Activated T-helper 2 cell treated with anti-CD3 and anti-CD28 coated beads, Interferon-gamma antibody, Interleukin-2, Interleukin-4, amounts not matched to agents 10 μg/mL and 5 μg/mL and 100 μg/mL, durations not matched to agents 14 hours and 24 hours and 36 hours (primary cell): ENCODE measurements at places on chromosomes 5 and 9.

DNA sequence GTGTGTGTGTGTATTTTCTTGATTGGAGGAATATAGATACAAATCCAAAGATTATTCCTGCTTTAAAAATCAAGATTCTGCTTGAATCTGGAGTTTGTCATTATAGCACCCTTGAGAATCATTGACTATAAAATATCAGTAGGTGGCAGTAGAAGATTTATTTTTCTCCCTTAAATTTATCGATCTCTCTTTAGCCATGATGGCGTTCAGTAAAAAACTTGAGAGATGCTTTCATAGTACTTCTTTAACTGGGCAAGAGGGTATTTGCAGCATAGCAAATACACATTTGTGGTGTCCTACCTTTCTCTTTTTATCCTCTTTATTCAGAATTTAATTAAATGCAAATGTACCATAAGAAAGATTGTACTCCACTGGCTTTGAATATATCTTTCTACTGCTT, 307.7 kb downstream of the ADGRV1 start:
- peaks cover 9% of the 10 kb centered on the region for H3K4me1 ChIP-seq
- DNase-seq, result no peak
- no peak overlapping the region for H3K4me3 ChIP-seq
- H3K36me3 ChIP-seq, result no peaks in the 10 kb centered on the region
- no peak overlapping the region for H3K27ac ChIP-seq

DNA sequence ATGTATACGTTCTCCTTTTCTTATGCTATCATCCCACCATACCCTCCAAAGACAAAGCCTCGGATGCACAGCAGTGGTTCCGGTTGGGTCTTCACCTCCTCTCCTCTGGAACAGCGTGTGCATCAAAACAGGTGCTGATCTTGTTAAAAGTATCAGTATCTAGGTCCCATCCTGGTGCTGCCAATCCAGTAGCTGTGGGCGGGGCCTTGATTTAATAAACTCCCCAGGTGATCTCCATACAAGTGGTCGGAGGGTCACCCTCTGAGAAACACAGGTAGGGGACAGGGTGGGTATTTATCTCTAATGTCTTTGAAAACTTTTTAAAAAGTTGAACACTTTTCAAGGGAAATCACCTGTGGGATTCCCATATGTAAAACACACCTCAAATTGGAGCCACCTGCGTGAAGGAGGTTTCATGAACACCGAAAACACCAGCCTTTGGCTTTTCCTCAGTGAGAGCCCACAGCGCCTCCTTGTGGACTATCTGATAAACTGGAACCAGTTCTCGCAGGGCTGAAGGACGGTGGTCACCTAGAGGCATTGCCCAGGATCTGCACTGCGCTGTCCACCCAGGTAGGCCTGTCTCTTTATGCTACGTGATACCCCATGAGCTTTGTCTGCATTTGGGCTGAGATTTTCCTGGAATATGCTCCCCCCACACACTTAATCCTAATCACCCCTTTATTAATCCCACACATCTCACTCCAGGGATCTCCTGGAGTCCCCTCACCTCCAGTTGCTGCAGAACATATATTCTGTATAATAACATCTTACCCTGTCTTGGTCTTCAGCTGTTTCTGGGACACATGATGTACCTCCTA, 80.5 kb upstream of the EPB41L4B start:
- no peak overlapping the region for H3K4me3 ChIP-seq
- H3K27me3 ChIP-seq, result peaks cover 3% of the 10 kb centered on the region
- peaks cover 19% of the 10 kb centered on the region for H3K4me1 ChIP-seq

- no peaks in the 10 kb centered on the region for H3K27me3 ChIP-seq
- H3K27ac ChIP-seq, result peak overlapping the region; percentile 78
- DNase-seq, result peak; percentile 13
- peak overlapping the region; percentile 28 for H3K4me3 ChIP-seq
- H3K4me1 ChIP-seq, result peaks cover 65% of the 10 kb centered on the region
- H3K36me3 ChIP-seq, result peaks cover 12% of the 10 kb centered on the region
Observed at GRCh38 chr5:171957591-171958251, 48.7 kb downstream of the FBXW11 start.

DNA sequence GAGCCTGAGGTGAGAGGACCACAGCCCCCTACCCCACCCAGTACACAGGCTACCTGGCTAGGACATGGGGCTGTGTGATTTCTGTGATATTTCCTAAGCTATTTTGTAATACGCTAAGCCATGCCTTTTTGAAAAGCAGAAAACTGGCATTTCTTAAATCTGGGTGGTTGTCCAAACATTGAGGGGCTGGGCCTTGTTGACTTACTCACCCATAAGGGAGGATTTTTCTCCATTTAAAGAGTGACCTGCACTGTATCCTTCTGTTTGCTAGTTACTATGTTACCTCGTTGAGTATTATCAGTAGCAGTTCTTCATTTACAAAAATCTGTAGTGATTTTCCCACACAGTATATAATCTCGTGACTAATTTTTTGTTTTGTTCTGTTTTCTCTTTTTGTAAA, 117.5 kb upstream of the OTULINL start:
- H3K36me3 ChIP-seq, result no peaks in the 10 kb centered on the region
- no peak overlapping the region for H3K4me3 ChIP-seq
- H3K27me3 ChIP-seq, result peaks cover 1% of the 10 kb centered on the region
- no peak overlapping the region for H3K27ac ChIP-seq
- DNase-seq, result no peak

GRCh38 chr5:148381906-148382305, 1.9 kb upstream of the FBXO38 start:
- H3K36me3 ChIP-seq, result peaks cover 43% of the 10 kb centered on the region
- H3K4me3 ChIP-seq, result no peak overlapping the region
- no peaks in the 10 kb centered on the region for H3K27me3 ChIP-seq

GRCh38 chr5:43357878-43358281, 44.7 kb upstream of the HMGCS1 start:
- no peaks in the 10 kb centered on the region for H3K27me3 ChIP-seq
- H3K4me3 ChIP-seq, result no peak overlapping the region
- no peak for DNase-seq
- H3K36me3 ChIP-seq, result no peaks in the 10 kb centered on the region
- H3K27ac ChIP-seq, result no peak overlapping the region

GRCh38 chr5:108661024-108661423, 86.7 kb upstream of the FER start:
- H3K4me1 ChIP-seq, result no peaks in the 10 kb centered on the region
- no peaks in the 10 kb centered on the region for H3K36me3 ChIP-seq
- H3K4me3 ChIP-seq, result no peak overlapping the region
- peaks cover 2% of the 10 kb centered on the region for H3K27me3 ChIP-seq
- DNase-seq, result no peak

- H3K4me3 ChIP-seq, result peak overlapping the region; percentile 94
- H3K4me1 ChIP-seq, result peaks cover 31% of the 10 kb centered on the region
- no peak for DNase-seq
- H3K36me3 ChIP-seq, result peaks cover 47% of the 10 kb centered on the region
- H3K27ac ChIP-seq, result peak overlapping the region; percentile 91
Observed at GRCh38 chr9:127937056-127937387, 632 bp downstream of the DPM2 start.

GRCh38 chr5:120609570-120609969, 145.5 kb downstream of the PRR16 start:
- no peak for DNase-seq
- no peak overlapping the region for H3K27ac ChIP-seq
- H3K4me3 ChIP-seq, result no peak overlapping the region
- H3K4me1 ChIP-seq, result no peaks in the 10 kb centered on the region
- H3K36me3 ChIP-seq, result no peaks in the 10 kb centered on the region

DNA sequence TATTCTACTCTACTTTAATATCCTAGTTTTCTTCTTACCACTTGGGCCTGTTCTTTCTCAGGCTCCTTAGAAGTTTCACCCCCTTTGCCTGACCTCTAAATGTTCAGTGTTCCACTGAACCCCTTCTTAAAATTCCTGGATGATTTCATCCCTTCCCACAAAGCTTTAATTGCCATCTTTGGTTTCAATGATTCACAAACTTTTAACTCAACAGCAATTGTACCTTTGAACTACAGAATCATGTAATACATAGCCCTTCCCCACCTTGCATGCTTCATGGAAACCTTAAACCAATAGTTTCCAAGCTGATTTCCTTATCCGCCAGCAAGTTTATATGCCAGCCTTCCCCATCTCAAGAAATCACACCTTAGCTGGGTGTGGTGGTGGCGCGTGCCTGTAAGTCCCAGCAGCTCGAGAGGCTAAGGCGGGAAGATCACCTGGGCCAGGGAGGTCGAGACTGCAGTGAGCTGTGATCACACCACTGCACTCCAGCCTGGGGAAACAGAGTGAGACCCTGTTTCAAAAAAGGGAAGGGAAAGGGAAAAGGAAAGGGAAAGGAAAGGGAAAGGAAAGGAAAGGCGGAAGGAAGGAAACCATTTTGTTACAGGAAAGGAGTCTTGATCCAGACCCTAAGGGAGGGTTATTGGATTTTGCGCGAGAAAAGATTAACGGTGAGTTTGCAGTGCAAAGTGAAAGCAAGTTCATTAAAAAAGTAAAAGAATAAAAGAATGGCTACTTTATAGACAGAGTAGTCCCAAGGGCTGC, 1023.7 kb upstream of the DMAC1 start:
- peaks cover 2% of the 10 kb centered on the region for H3K4me1 ChIP-seq
- DNase-seq, result no peak
- no peaks in the 10 kb centered on the region for H3K27me3 ChIP-seq
- H3K27ac ChIP-seq, result no peak overlapping the region
- H3K4me3 ChIP-seq, result no peak overlapping the region

DNA sequence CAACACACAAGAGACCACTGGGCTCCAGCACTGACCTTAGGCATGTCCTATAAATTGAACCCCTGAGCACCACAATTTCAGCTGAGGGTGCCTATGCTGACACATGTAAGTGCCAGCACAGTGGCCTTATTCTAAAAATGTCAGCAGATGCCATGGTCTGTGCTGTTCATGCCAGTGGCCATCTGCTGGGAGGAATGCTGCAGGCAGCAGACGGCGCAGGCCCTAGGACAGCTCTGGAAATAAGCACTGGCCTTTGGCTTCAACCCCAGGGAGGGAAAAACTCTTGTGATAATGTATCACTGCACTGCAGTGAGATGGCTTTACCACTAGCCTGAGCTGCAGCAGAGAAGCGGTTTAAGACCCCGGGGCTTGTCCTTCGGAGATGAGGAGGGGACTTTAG, 98.5 kb downstream of the SYK start:
- H3K27me3 ChIP-seq, result peaks cover 3% of the 10 kb centered on the region
- no peak overlapping the region for H3K27ac ChIP-seq
- no peaks in the 10 kb centered on the region for H3K4me1 ChIP-seq

GRCh38 chr5:139565411-139566305, 4.5 kb downstream of the UBE2D2 start:
- DNase-seq, result peak; percentile 35
- peaks cover 60% of the 10 kb centered on the region for H3K36me3 ChIP-seq
- H3K4me1 ChIP-seq, result peaks cover 49% of the 10 kb centered on the region
- H3K27me3 ChIP-seq, result no peaks in the 10 kb centered on the region
- peak overlapping the region; percentile 79 for H3K27ac ChIP-seq
- H3K4me3 ChIP-seq, result peak overlapping the region; percentile 68

GRCh38 chr5:94442991-94443390, 175.4 kb downstream of the KIAA0825 start:
- no peak for DNase-seq
- no peak overlapping the region for H3K27ac ChIP-seq
- H3K4me1 ChIP-seq, result no peaks in the 10 kb centered on the region
- H3K36me3 ChIP-seq, result no peaks in the 10 kb centered on the region
- no peaks in the 10 kb centered on the region for H3K27me3 ChIP-seq

DNA sequence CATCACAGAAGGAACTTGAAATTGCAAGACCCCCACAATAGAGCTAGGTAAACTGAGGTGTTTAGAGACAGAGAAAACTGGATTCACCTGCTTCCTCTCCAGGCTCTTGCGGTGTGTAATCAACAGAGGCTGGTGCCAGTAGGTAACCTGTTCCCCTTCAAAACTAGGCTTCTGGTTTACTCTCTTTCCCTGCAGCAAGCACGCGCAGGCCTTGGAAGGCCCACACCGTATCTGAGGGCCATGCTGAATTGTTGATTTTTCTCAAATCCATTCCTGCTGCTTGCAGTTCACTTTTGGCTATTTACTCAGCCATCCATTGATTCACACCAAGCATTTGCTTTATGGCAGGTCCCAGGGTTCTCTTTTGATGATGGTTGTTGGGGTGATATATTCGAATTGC, 667 bp upstream of the FRRS1L start:
- H3K36me3 ChIP-seq, result peaks cover 4% of the 10 kb centered on the region
- DNase-seq, result no peak
- no peak overlapping the region for H3K27ac ChIP-seq
- peaks cover 68% of the 10 kb centered on the region for H3K27me3 ChIP-seq
- no peak overlapping the region for H3K4me3 ChIP-seq

GRCh38 chr5:111299831-111300432, 75.7 kb downstream of the CAMK4 start:
- H3K36me3 ChIP-seq, result peaks cover 46% of the 10 kb centered on the region
- H3K4me3 ChIP-seq, result no peak overlapping the region
- no peak for DNase-seq
- H3K4me1 ChIP-seq, result peaks cover 8% of the 10 kb centered on the region
- H3K27ac ChIP-seq, result peak overlapping the region; percentile 40

GRCh38 chr5:140240987-140241706, 61.8 kb downstream of the PFDN1 start:
- no peak overlapping the region for H3K27ac ChIP-seq
- no peak for DNase-seq
- H3K4me3 ChIP-seq, result no peak overlapping the region

- no peaks in the 10 kb centered on the region for H3K27me3 ChIP-seq
Observed at GRCh38 chr9:108057421-108058134, 568.0 kb upstream of the KLF4 start.

- no peak overlapping the region for H3K27ac ChIP-seq
- DNase-seq, result no peak
- no peak overlapping the region for H3K4me3 ChIP-seq
Observed at GRCh38 chr9:87657893-87658292, 68.0 kb upstream of the CTSL start.

DNA sequence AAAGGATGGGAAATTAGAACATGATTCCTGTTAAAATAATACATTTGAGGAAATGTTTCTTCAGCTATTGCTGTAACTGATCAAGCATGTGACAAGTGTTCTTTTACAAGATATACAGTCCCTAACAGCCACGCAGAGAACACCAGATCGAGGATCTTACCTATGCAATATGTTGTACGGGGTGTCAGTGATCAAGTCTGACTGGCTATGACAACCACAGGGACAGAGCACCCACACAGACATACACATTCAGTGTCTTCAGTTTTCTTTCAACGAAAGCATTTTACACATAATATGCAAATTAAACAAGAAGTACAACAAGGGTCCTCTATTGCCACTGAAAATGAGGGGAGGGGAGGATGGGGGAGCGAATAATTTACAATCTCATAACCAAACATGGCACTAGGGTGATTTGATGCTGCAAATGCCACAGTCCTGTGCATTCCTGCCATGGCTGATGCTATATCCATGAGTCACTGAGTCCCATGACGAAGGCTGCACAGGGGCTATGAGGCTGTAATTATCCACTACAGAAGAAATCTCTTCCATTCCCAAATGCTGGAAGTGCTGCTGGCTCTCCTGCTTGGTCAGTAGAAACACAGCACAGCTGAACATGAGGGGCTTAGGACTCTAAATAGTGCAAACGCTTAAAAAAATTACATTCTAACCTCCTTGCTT, 118.2 kb downstream of the KLHL3 start:
- H3K4me3 ChIP-seq, result no peak overlapping the region
- peaks cover 2% of the 10 kb centered on the region for H3K4me1 ChIP-seq
- H3K27ac ChIP-seq, result no peak overlapping the region
- no peaks in the 10 kb centered on the region for H3K27me3 ChIP-seq
- DNase-seq, result no peak

GRCh38 chr5:135437796-135438560, 9.2 kb downstream of the DCANP1 start:
- no peaks in the 10 kb centered on the region for H3K4me1 ChIP-seq
- peaks cover 18% of the 10 kb centered on the region for H3K27me3 ChIP-seq
- H3K27ac ChIP-seq, result no peak overlapping the region
- DNase-seq, result no peak
